ENCODE measurements at places on chromosomes 6 and 20.

GRCh38 chr20:46720019-46720418 lies 10.6 kb downstream of the SLC2A10 start:
- no peak for DNase-seq

- DNase-seq = no peak
Measured at GRCh38 chr6:116404696-116405095, 33.9 kb downstream of the DSE start.

DNA sequence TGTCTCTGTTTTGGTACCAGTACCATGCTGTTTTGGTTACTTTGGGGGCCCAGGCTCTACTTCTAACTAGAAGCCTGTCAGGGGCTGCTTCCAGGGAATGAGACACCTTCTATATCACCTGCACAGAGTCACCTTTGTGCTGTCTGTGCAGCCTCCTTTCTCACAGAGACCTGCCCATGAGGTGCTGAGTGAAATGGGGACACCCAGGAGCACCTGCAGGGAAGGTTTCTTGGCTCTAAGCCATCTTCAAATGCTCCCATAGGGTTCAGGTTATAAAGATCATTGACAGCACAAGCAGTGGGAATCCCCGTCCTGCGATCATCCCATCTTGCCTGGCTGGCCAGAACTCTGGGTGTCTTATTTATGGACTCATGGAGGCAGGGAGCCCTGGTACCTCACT lies 19.1 kb downstream of the GABRR2 start:
- no peak for DNase-seq

- DNase-seq = no peak
Measured at GRCh38 chr6:17525637-17526036, 74.5 kb upstream of the FAM8A1 start.

DNA sequence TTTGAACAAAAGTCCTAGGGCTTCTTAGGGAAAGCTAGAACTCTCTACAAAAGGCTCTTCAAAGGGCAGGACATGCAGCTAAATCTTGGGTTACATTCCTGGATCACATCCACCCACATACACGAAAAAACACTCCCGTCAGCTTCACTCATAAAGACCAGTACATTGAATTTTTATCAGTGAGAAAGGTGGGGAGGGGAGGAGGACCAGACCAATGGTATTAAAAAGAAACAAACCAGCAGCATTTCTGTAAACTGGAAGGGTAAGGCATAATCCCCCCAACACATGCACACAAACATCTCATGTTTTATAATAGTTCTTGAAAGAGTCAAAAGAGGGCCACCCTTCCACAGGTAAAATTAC lies 31.6 kb downstream of the MYLK4 start:
- no peak for DNase-seq

DNA sequence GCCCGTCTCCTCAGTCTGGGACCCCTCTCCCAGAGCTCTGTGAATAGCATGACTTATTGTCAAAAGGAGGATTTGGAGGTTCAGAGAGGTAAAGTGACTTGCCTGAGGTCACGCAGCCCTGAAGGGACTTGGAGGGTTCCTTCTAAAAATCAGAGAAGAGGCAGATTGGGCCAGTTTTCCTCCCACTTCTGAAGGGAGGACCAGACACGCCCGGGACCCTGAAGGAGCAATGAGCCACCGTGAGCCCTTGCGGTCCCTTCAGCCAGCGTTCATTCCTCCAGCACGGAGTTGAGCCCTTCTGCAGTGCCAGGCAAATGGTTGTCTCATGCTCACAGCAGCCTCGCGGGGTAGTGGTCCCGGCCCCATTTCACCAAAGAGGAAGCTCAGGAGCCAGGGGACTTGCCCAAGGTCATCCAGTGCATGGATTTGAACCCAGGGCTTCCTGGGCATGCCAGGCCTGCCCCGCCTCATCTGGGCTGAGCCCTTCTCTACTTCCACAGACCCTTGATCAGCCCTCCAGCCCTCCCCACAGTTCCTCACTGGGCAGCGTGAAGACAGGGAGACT lies 7.4 kb downstream of the SRC start:
- DNase-seq = no peak

- no peak for DNase-seq
Measured at GRCh38 chr6:159899994-159900745, 9.4 kb downstream of the MAS1 start.

- no peak for DNase-seq
Measured at GRCh38 chr6:157221049-157221816, 102.1 kb downstream of the TMEM242 start.

- DNase-seq = no peak
Measured at GRCh38 chr20:5039255-5039657, 37.9 kb upstream of the SLC23A2 start.

DNA sequence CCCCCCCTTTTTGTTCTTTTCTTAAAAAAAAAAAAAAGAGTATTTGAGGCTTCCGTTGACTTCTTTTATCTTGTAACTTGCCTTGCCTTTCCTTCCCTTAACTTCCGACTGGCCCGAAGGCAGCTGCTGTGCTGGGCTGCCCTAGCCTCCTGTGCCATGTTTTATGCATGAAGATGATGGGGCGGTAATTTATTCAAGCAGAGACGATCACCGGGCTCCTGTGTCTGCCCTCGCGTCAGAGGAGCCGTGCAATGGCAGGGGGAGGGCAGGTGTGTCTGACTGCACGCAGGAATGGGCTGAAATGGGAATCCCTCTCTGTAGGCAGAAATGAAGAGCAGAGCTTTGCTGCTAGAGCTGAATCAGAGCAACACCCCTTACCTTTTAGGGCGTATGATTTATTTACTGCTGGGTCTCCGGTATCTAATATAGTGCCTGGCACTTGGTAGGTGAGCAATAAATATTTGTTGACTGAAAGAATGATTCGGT lies 106.3 kb upstream of the RIPOR2 start:
- DNase-seq = no peak

DNA sequence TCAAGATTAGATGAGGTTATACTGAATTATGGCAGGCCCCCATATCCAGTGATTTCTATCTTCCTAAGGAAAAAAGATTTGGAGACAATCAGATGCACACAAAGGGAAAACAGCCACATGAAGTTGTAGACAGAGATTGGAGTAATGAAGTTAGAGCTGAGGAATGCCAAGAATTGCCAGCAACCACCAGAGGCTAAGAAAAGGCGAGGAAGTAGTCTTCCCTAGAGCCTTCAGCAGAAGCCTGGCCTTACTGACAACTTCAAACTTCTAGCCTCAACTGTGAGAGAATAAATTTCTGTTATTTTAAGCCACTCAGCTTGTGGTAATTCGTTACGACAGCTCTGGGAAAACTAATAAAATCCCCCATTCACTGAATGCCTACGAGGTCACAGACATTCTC lies 473.9 kb downstream of the COL12A1 start:
- no peak for DNase-seq

GRCh38 chr20:45935416-45936046 lies 1.0 kb downstream of the PCIF1 start:
- DNase-seq = no peak

- no peak for DNase-seq
Measured at GRCh38 chr6:158081657-158081935, 86.5 kb downstream of the SERAC1 start.

GRCh38 chr6:46505693-46506512 lies 14.7 kb upstream of the RCAN2 start:
- DNase-seq = no peak

GRCh38 chr20:18532626-18533025 lies 24.9 kb downstream of the SEC23B start:
- DNase-seq = no peak

GRCh38 chr20:4225745-4226144 lies 210.4 kb upstream of the RNF24 start:
- no peak for DNase-seq

DNA sequence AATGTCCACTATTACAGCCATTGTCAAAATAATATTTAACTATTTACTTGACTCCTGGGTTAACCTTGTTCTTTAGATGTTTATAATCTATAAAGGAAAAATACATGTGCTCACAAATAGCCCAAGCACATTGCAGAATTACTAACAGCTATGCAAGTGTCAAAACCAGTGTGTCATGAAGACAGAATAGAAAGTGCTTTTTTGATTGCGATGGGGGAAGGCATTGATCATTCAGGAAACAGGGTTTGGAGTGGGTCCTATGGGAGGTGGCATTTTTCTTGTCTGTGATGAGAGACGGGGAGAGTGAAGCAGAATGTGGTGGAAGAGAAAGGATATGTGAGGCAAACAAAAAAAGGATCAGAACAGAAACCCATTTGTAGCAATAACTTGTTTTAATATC lies 1.0 kb upstream of the AGPAT4 start:
- no peak for DNase-seq

DNA sequence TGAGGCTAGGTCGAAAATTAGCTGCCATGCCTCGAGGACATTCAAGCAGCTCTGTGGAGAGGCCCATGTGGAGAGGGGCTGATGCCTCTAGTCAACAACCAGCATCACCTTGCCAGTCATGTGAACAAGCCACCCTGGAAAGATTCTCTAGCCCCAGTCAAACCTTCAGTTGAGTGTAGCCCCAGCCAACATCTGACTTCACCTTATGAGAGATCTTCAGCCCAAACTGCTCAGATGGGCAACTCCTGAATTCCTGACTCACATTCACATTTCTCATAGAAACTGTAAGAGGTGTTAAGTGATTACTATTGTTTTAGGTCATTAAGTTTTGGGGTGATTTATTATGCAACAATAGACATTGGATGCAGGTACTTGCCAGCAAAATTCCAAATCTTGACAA lies 44.9 kb downstream of the GJA10 start:
- DNase-seq = no peak

DNA sequence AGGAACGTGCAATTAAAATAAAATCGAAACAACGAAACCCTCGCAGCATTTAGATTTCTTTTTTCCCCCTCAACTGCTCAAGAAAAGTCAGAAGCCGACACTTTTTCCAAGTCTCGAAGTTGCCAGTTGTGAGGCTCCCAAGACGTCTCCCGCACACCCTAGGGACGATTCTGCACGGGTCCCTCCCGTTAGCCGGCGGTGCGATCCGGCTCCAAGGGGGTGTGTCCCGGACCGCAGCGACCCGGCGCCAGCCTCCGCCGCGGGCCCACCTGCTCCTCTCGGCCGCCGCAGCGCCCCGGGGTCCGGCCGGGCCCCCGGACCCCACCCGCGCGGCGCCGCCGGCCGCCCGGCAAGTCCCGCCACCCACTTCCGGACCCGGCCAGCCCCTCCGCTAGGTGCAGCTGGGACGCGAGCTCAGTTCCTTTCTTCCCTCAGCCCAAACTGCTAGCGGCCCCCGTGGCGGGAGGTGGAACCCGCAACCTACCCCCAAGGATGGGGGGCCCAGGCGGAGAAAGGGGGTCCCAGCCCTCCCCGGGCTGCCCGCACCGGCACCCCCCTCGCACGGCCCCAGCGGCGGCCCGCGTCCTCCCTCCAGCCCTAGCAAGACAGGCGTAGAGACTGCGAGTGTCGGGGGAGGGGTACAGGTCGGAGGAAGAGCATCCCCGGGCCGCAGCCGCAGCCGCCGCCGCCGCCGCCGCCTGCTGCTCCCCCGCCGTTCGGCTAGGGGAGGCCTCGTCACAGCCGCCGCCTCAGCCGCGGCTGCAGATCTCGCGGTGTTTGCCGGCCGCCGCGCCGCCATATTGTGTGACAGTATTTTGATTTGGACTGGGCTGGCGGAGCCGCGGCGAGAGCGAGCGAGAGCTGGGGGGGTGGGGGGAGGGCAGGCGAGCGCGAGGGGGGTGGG lies 520 bp upstream of the TAB2 start:
- peak; percentile 45 for DNase-seq

GRCh38 chr6:144219056-144219685 lies 66.0 kb upstream of the UTRN start:
- no peak for DNase-seq

DNA sequence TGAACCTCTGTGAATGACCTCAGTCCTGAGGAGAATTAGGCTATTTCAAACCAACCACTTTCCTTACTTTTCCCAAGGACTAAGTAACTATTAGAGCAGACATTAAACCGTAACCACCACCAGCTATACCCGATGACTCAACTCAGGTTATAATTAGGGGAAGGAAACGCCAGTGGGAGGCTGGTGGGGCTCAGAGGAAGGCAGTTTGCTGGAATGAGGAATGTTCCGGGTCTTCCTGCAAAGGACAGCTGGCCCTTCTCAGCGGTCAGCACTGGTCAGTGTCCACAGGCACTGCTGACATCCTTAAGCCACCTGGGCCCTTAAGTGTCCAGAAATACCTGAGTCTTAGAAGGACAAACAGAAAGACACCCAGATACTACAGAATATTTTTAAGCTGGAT lies 515.2 kb downstream of the MAFB start:
- DNase-seq = no peak

GRCh38 chr20:8909596-8909995 lies 159.3 kb upstream of the PLCB4 start:
- DNase-seq = no peak

DNA sequence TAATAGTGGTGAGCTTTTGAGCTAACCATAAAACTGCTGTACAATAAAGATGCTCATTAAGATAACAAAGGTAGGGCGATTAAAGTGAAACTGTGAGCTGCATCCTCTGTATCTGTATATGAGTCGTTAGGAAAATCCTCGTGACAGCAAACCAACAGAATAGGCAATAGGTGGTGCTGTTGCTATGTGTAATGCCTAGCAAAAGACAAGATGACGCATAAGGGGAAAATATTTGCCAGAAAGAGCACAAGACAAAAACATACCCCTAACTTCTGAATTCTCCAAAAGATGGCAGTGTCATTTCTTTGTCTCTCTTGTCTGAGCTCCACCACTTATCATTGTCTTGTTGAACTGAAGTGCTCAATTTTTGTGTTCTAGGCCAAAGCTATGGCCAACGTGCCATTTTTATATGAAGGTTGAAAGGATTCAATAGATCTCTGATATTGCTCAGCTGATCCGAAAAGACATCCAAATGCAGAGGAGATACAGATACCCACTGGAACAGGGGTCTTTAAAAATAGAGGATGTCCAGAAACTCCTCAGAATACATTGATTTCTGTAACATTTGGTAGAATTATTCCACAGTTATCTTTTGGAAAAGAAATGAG lies 56.3 kb upstream of the ANKEF1 start:
- DNase-seq = peak; percentile 90

- DNase-seq = no peak
Measured at GRCh38 chr6:109182578-109182977, 87.3 kb downstream of the CEP57L1 start.

- no peak for DNase-seq
Measured at GRCh38 chr6:15326067-15326614, 80.3 kb downstream of the JARID2 start.
